ENCODE measurements at places on chromosomes 6 and 20.
A peak's percentile ranks its signal among the peaks of the same experiment; 100 is the strongest.

DNA sequence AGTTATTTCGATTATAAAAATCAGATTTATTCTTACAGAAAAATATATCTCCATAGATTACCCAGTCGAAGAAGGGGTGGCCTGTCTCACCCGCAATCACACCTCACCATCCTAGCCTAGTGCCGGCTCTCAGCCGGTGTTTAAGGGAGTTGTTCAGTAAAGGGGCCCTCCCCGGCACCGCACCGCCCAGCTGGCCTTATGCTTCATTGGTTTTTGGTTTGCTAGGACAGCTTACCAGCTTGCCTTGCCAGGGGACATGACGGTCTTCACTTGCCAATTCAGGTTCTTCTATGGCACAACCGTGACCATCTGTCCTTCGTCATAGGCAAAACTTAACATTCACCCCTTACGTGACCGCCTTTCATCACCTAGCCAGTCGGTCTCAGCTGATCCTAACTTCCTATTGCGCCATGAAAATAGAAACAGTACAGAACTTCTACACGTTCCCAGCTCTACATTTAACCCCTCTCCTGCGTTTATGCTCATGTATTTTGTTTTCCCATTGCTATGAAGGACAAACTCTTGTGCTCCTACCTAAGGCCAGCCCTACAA lies 44.7 kb upstream of the SLC22A16 start:
- no peak for DNase-seq

DNA sequence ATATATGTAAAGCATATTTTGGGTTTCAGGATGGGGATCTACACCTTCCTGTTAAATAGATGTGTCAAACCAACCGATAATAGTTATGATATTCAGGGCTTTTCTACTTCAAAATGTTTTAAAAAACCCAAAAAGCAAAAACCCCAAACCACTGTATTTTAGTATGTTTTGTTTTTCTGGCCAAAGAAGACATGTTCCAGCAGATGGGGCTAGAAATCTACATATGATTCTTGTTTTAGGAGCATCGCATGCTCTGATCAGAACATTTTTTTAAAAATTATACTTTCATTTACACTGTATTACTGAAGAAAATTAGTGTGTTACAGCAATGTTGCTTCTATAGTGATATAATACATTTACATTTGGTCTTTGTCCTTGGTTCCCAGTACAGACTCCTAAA lies 11.0 kb downstream of the RMND1 start:
- peak; percentile 70 for DNase-seq

GRCh38 chr20:57361517-57361916 lies 10.5 kb downstream of the RAE1 start:
- peak; percentile 90 for DNase-seq

DNA sequence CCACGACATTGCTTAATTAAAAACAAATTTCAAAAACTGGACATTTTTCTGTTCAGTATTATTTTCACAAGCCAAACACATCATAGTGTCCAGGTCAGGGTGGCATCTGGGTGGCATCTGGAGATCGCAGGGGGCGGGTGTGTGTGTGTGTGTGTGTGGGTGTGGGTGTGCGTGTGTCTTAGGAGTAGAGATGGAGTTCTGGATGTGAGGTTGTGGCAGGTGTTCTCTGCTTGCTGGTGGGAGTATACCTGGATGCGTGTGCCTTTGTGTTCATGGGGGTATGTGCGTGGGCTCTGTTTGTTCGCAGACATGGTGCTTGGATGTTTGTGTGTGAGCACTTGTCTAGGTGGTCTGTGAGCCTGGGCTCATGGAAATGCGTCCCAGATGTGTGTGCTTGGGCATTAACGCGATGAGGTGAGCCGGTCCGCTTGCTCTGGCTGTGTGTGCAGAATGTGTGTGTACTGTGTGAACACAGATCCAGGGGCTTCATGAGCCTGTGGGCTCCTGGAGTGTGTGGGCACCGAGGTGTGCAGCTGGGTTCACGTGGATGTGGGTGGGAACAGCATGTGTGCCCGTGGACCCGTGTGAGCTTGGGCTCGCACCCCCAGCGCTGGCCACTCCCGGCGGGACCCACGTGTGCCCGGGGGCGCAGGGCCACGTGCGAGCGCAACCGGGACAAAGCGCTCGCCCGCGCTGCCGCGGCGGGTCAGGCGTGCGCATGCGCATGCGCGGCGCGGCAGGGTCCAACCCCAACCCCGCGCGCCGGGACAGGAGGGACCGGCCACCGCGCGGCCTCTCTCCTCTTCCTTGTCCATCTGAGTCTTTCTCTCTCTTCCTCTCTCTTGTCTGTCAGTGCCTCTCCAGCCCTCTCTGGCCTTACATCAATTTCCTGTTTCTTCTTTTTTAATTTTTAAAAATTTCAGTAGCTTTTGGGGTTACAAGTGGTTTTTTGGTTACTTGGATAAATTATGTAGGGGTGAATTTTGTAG lies 60.4 kb downstream of the SRC start:
- DNase-seq: peak; percentile 95

DNA sequence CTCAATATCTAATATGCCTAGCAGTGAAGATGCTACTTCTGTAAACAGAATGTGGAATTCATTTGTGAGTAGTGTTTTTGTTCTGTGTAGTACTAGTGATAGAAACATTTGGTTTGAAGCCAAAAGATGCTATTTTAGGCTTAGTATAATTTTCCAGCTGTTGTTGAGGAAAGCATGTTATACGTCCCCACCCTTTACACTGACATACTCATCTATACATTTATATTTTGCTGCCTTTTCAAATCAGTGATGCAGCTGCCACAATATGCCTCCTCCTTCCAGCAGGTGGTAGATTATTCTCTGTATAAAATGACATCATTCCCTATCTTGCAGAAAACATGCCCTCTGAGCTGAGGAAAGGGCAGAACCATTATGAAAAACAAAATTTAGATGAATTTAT lies 1217.6 kb upstream of the GJE1 start:
- DNase-seq: no peak

GRCh38 chr6:154909821-154910220 lies 85.3 kb upstream of the TIAM2 start:
- no peak for DNase-seq

DNA sequence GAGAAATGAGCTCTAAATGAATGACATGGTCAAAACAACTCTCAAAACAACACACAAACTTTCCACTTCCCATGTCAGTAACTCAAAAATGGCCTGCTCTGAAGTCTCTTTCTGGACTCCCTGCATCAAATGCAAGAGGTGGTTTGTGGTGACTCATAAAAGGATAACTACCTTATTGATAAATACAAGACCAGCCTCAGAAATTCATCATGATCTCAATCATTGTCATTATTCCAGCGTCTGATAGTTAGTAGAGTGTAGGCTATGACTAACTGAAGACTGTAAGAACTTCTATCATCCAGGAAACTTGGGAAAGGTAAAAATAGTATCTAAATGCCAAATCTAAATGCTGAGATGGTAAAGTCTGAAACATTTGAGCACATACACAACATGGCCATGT lies 369.4 kb downstream of the BMP2 start:
- no peak for DNase-seq

- peak; percentile 36 for DNase-seq
Observed at GRCh38 chr6:70479236-70479635, 65.9 kb downstream of the FAM135A start.

DNA sequence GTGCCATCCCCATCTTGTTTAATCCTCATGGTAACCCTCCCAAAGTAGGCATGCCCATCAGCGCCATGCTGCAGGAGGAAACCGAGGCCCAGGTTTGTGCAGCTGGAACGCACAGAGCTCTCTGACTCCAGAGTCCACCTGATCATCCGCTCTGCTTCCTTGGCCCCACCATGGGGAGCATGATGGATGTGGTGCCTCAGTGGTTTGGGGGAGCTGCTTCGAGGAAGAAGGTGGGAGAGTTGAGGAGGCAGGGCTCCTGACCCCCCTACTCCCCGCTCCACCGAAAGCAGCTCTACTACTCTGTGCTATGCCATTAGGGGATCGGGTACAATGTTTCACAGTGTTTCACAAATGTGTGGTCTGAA lies 52.2 kb downstream of the TGM2 start:
- no peak for DNase-seq

DNA sequence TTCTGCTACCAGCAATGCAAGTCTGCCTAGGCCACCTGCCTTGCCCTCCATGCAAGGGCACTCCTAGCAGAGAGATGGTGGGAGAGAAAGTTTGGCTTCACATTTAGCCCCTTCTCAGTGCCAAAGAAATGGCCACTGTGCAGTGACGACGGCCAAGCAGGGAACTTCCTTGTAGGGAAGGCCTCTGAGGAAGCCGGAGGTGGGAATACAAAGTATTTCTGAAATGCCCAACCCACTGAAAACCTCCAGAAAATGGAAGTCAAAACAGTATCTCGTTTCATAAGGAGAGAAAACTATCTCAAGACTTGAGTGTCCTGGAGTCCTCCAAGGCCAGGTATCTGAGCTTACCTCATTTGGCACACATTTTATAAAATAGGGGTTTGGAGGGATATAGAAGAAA lies 42.7 kb downstream of the JAG1 start:
- DNase-seq: no peak

DNA sequence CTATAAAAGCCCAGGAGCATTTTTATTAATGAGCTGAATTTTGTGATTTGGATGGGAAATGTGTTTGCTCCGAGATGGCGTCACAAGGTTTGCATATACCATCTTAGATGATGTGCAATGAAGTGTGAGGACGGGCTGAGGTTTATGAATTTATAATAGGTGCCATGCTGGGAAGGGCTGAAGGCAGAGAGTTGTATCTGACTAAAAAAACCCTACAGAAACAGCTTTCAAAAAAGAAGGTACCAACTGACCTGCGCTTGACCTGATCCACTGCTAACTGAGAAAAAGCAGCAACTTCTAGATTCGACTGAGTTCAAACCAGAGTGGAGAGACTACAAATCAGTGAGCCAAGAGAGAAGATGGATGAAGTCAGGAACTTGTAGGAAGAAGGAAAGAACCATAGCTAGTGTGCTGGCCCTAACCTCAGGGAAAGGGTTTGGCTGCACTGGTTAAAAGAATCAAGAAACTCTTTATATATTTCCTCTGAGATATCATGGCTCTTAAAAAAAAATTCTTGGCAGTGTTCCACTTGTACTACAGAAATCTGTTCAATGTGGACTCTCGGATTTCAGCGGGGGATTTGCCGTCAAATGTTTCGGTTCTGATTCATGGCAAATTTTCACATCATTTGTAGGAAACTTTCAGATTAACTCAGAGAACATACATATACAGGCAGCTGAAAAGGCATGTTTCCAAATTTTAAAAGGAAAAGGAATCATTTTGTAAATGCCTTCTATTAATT lies 56.5 kb upstream of the HDGFL1 start:
- peak; percentile 50 for DNase-seq

DNA sequence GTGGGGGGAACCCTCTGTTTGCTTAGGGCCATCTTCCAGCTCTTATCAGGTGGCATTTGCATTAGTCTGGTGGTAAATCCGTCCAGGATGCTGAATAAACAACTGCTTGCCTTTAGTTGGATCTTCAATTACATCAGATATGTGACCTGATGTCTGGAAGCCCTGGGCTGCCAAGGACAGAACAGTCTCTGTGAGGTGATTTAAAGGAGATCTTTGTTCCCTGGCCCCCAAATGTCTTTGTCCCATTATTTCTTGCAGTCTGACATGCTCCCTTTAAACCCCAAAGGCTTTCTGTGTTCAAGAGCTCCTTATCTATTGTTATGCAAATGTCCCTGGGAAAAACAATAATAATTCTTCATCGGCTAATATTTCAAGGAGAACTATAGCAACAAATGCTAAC lies 84.6 kb upstream of the SPTLC3 start:
- no peak for DNase-seq

Measured in osteoblast (primary cell).